Ascending aorta (tissue), 2 donors: ENCODE measurements at places on chromosomes 13 and 19. TPM values are rescaled to one million over a fixed set of nuclear protein-coding genes. Genes with fewer than 3 reads are reported as not detected.

DNA sequence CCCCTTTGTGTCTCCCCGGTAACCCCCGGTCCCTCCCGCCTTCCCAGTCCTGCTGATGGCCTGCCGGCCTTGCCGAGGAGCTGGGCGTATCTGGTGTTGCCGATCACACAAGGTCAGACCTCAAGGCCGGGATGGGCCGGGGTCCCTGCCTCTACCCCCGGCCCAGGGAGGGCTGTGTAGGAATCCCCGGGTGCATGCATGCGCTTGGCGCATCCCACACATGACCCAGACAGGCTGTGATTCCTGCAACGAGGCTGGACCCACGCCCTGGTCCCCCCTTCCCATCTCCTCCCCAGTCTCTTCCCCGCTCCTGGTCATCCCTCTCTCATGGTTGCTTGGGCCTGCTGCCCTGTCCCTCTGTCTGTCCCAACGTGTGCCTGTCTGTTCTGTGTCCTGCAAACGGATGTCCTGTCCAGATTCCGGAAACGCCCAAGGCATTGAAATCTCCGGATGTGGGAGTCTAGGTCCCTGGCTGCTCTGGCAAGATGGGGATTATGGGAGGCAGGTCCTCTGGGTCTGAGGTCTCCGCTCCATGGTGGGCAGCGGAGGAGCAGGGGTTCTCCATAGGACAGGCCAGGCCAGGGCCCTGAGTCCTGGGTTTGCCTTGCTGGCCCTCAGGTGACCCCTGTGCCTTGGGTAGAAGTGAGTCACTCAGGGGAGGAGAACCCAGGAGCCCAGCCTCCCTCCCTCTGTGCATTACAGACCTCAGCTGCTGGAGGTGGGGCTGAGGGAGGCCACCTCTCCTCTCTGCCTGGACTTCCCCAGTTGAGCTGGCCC, 1.6 kb downstream of the PKN1 start:
- peak overlapping the region; percentile 82 for H3K27ac ChIP-seq
- DNase-seq = peak; percentile 63
- peak overlapping the region; percentile 98 for H3K4me3 ChIP-seq

DNA sequence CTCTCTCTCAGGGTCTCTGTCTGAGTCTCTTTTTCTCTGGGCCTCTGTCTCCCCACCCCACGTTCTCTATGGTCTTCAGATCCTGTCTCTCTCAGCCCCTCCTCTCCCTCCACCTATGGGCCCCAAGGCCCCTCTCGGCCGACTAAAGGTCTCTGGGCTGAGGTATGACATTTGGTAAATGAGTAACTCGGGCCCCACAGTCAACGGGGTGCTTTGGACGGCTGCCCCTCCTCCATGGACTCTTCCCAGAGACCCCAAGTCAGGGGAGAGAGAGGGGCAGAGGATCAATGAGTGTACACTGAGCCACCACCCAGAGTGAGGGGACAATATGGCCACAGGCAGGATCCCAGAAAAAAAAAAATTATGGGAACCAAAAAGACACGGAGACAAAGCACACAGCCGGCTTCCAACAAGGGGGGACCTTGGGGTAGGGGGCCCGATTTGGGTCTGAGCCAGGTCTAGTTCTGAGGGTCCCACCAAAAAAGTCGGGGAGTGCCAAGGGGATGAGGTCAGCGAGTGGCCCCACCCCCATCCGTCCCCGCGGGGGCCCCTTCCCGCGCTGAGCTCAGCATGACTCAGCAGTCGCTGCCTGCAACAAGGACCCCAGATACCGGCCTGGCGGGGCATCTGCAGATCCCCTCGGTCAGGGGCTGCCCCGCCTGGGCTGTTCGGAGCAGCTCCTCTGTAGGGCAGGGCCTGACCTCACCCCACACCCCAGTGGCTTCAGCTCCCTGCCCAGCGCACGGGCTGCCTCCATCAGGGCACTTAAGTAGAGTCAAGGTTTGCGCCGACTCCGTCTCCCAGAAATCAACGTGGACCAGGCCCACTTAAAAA, 1.5 kb upstream of the FTL start:
- H3K4me1 ChIP-seq = peaks cover 9% of the 10 kb centered on the region
- peaks cover 13% of the 10 kb centered on the region for H3K36me3 ChIP-seq
- H3K27me3 ChIP-seq = no peaks in the 10 kb centered on the region

- DNase-seq = peak; percentile 60
- H3K27me3 ChIP-seq = no peaks in the 10 kb centered on the region
- peaks cover 23% of the 10 kb centered on the region for H3K4me1 ChIP-seq
- H3K4me3 ChIP-seq = no peak overlapping the region
Observed at GRCh38 chr13:113930671-113931637, 42.9 kb downstream of the C13orf46 start.

DNA sequence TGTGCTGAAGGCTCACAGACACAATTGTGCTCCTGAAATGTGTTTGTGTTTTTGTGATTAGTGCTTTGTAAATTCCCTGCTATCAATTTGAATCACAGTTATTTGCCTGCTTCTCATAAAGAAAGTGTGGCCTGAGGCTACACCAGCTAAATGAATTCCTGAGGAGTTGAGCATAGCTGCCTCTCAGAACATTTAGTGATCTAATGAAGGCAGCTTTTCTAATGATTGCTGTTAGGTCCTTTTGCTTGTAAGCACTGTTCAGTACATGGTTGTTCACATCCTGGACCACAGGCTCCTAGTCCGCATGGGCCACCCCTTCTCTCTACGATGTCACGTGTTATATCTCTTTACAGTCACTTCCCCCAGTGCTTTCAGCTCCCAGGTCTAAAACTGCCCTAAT, 238.2 kb downstream of the B3GLCT start:
- DNase-seq = no peak
- H3K4me1 ChIP-seq = no peaks in the 10 kb centered on the region
- no peaks in the 10 kb centered on the region for H3K36me3 ChIP-seq
- H3K27ac ChIP-seq = no peak overlapping the region
- H3K27me3 ChIP-seq = no peaks in the 10 kb centered on the region

DNA sequence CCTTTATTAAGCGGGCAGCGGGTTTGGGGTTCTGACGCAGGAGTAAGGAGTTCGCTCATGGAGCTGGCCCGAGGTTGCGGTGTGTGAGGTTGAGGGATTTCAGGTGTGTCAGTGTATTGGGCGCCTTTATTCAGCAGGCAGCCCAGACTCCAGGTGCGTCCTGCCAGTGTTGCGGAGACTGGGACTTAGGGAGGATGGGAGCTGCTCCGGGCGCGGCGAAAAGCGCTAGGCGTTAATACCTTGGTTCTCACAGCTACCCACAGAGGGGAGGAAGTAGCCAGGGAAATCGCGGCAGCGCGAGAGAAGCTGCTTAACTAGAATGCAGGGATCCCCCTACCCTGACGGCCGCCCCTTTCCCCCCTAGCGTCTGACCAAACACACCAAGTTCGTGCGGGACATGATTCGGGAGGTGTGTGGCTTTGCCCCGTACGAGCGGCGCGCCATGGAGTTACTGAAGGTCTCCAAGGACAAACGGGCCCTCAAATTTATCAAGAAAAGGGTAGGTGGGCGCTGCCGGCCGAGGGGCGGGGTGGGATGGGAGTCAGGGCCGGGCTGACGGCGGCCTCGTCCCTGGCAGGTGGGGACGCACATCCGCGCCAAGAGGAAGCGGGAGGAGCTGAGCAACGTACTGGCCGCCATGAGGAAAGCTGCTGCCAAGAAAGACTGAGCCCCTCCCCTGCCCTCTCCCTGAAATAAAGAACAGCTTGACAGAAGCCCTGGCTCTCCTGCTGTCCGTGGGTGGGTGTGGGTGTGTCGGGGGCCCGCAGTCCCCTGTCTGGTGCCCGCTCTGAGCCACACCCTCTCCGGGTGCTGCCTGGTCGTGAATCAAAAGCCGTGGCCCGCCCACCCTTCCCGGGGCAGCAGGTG, 1.1 kb downstream of the RPL36 start:
- peaks cover 13% of the 10 kb centered on the region for H3K4me1 ChIP-seq
- H3K36me3 ChIP-seq = peaks cover 48% of the 10 kb centered on the region
- no peak for DNase-seq
- no peaks in the 10 kb centered on the region for H3K27me3 ChIP-seq
- H3K27ac ChIP-seq = peak overlapping the region; percentile 88
- H3K4me3 ChIP-seq = peak overlapping the region; percentile 70

- H3K4me1 ChIP-seq = no peaks in the 10 kb centered on the region
- H3K4me3 ChIP-seq = no peak overlapping the region
- no peaks in the 10 kb centered on the region for H3K36me3 ChIP-seq
- no peaks in the 10 kb centered on the region for H3K27me3 ChIP-seq
- DNase-seq = no peak
Observed at GRCh38 chr13:101780211-101780610, 327.7 kb downstream of the ITGBL1 start.

DNA sequence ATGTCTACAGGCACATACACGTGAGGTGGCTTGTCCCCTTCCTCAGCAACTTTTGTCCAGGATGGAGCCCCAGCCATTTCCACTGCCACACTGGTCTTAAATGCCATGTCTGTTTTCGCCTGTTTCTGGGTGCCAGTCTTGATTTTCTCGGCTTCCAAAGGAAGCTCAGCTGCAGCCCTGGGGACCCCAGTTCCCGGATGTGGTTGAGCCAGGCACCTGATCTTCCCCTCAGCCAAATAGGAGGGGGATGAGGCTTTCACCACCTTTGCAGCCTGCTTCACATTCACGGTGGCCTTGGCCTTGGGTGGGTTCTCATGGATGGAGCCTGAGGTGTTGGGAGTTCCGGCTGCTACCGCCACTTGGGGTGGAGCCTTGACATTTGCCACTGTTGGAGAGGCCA, 8.7 kb downstream of the IQCN start:
- no peaks in the 10 kb centered on the region for H3K27me3 ChIP-seq
- H3K27ac ChIP-seq = no peak overlapping the region
- no peaks in the 10 kb centered on the region for H3K4me1 ChIP-seq
- no peak overlapping the region for H3K4me3 ChIP-seq
- H3K36me3 ChIP-seq = peaks cover 66% of the 10 kb centered on the region

DNA sequence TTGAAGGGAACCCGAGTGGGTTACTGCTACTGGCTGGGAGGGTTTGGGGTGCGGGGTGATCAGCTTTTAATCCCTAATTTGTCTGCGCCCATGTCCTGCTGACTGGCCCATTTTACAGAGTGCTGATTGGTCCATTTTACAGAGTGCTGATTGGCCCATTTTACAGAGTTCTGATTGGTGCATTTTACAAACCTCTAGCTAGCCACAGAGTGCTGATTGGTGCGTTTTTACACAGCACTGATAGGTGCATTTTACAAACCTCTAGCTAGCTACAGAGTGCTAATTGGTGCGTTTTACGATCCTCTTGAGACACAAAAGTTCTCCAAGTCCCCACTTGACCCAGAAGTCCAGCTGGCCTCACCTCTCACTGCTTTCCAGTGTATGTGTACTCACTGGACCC, 43.2 kb downstream of the MTMR6 start:
- no peak overlapping the region for H3K4me3 ChIP-seq
- no peaks in the 10 kb centered on the region for H3K27me3 ChIP-seq
- no peak overlapping the region for H3K27ac ChIP-seq
- H3K36me3 ChIP-seq = peaks cover 10% of the 10 kb centered on the region
- no peaks in the 10 kb centered on the region for H3K4me1 ChIP-seq

DNA sequence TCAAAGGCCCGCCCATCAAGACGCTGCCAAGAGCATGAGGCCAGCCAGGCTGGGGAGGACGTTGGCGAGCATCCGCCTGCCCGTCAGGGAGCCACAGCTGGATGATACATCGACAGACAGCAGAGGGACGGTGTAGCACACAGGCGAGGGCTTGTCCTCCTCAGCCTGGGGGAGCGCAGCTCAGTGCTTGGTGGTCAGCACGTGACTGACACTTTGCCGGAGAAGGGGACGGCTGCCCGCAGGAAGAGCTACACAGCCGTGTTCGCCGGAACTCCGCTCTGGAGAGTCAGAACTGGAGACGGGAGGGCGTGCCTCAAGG, 34.1 kb downstream of the CSNK1G2 start:
- H3K4me1 ChIP-seq = no peaks in the 10 kb centered on the region
- no peak overlapping the region for H3K27ac ChIP-seq
- peaks cover 43% of the 10 kb centered on the region for H3K36me3 ChIP-seq
- H3K27me3 ChIP-seq = no peaks in the 10 kb centered on the region
- H3K4me3 ChIP-seq = no peak overlapping the region
- no peak for DNase-seq

- no peaks in the 10 kb centered on the region for H3K27me3 ChIP-seq
- no peaks in the 10 kb centered on the region for H3K36me3 ChIP-seq
- H3K4me1 ChIP-seq = no peaks in the 10 kb centered on the region
- no peak overlapping the region for H3K27ac ChIP-seq
- DNase-seq = no peak
Observed at GRCh38 chr13:67515895-67516294, 285.8 kb upstream of the PCDH9 start.

- no peak for DNase-seq
- no peaks in the 10 kb centered on the region for H3K4me1 ChIP-seq
- no peaks in the 10 kb centered on the region for H3K27me3 ChIP-seq
- peaks cover 8% of the 10 kb centered on the region for H3K36me3 ChIP-seq
- no peak overlapping the region for H3K4me3 ChIP-seq
Observed at GRCh38 chr19:17486545-17487240, 16.4 kb downstream of the SLC27A1 start.

- peak overlapping the region; percentile 50 for H3K4me3 ChIP-seq
- H3K36me3 ChIP-seq = peaks cover 31% of the 10 kb centered on the region
- DNase-seq = no peak
- peaks cover 27% of the 10 kb centered on the region for H3K4me1 ChIP-seq
Observed at GRCh38 chr19:18161636-18162002, 8.7 kb downstream of the PIK3R2 start.

- H3K27ac ChIP-seq = no peak overlapping the region
- no peak overlapping the region for H3K4me3 ChIP-seq
- H3K4me1 ChIP-seq = no peaks in the 10 kb centered on the region
- H3K27me3 ChIP-seq = no peaks in the 10 kb centered on the region
- DNase-seq = no peak
Observed at GRCh38 chr13:109657395-109657794, 129.0 kb downstream of the IRS2 start.

- DNase-seq = no peak
- H3K27ac ChIP-seq = no peak overlapping the region
- no peaks in the 10 kb centered on the region for H3K27me3 ChIP-seq
Observed at GRCh38 chr13:100175803-100176182, 86.9 kb downstream of the PCCA start.

GRCh38 chr13:42996584-42996983, 4.5 kb upstream of the EPSTI1 start:
- H3K4me1 ChIP-seq = no peaks in the 10 kb centered on the region
- H3K36me3 ChIP-seq = no peaks in the 10 kb centered on the region
- DNase-seq = no peak
- H3K4me3 ChIP-seq = no peak overlapping the region
- H3K27me3 ChIP-seq = no peaks in the 10 kb centered on the region

GRCh38 chr13:97002581-97002980, 8.3 kb upstream of the OXGR1 start:
- no peak overlapping the region for H3K27ac ChIP-seq
- H3K4me1 ChIP-seq = no peaks in the 10 kb centered on the region
- DNase-seq = no peak
- H3K36me3 ChIP-seq = no peaks in the 10 kb centered on the region
- H3K4me3 ChIP-seq = no peak overlapping the region

- H3K36me3 ChIP-seq = no peaks in the 10 kb centered on the region
- no peak for DNase-seq
- H3K27ac ChIP-seq = no peak overlapping the region
- no peak overlapping the region for H3K4me3 ChIP-seq
- H3K4me1 ChIP-seq = no peaks in the 10 kb centered on the region
- H3K27me3 ChIP-seq = no peaks in the 10 kb centered on the region
Observed at GRCh38 chr19:51030631-51031030, 4.2 kb downstream of the KLK12 start.

GPR12 gene
- total RNA-seq = not detected

CGB1 gene
- total RNA-seq = not detected

CEACAM7 gene
- total RNA-seq = not detected

ZNF486 gene
- 1.1 TPM for total RNA-seq

ALOX5AP gene
- total RNA-seq = 5.7 TPM

OR7C1 gene
- total RNA-seq = not detected
